GM13976 (cell line): ENCODE measurements at places on chromosomes 4 and X.

GRCh38 chrX:10467793-10468192 lies 152.6 kb downstream of the MID1 start:
- DNase-seq, result no peak

GRCh38 chr4:14294611-14295010 lies 667.1 kb upstream of the BOD1L1 start:
- no peak for DNase-seq

DNA sequence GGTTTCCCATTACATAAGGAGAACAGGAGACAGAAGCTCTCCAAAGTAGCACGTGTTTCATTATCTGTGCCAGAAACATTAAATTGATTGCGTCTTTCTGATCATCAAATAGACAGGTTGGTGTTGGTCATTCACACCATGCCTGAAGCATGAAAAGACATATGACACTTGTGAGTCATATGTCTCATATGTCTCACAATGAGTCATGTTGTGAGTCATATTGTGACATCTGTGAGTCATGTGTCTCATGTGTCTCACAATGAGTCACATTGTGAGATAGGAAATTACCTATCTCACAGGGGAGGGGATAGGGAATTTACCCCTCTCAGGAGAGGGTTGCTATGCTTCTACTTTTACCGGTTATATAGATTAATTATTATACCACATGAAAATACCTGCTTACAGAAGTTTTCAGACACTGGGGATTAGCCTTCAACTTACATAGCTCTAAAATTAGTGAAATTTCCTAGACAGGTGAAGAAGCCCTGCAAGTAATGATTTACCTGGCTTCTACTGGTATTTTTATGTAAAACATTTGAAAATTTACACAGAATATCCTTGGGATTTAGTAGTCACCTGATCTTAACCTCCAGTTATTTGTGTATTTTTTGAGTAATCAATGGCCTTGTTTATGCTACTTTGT lies 80.8 kb downstream of the NPFFR2 start:
- DNase-seq, result peak; percentile 24

GRCh38 chr4:156677131-156677531 lies 294.5 kb downstream of the PDGFC start:
- peak; percentile 20 for DNase-seq

- DNase-seq, result no peak
Observed at GRCh38 chrX:39427492-39427891, 626.2 kb downstream of the MID1IP1 start.
